ENCODE measurements at places on chromosomes 1 and 21. TPM values are rescaled to one million over a fixed set of nuclear protein-coding genes. Genes with fewer than 3 reads are reported as not detected.

Gene GALE
- total RNA-seq, result 95.5 TPM

DNA sequence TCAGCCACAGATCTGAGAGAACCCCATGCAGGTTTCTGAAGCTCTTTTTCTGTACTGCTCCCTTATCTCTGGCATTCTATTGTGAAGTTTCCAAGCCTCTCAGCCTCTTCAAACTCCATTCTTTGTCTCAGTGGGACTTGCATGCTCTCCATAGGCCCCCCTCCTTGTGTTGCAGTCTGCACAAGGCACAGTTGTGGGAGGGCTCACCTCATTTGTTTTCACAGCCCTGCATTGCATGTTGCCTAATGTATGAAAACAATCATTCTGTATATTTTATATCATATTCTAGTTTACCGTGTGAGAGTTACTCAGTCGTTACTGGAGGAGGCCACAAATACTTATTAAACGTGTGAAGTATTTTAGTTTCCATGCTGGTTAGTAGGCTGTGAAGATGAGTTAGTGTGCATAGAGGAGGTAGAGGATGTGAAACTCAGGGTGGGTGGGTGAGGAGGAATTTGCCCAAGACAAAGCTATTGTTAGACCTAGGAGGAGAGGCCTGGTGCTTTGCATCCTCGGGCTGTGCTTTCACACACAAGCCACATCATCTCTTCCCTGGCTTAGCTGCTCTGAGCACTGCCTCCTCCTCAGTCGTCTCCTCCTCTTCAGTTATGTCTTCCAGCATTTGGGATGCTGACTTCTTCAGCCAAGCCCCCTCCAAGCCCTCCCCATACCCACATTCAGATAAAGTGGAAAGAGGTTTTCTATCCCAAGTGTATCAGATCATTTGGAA lies 7.8 kb upstream of the CHI3L2 start:
- DNase-seq, result peak; percentile 33
- H3K27me3 ChIP-seq, result no peaks in the 10 kb centered on the region
- H3K4me3 ChIP-seq, result no peak overlapping the region
- no peak overlapping the region for H3K27ac ChIP-seq
- peaks cover 16% of the 10 kb centered on the region for H3K4me1 ChIP-seq
- no peaks in the 10 kb centered on the region for H3K36me3 ChIP-seq

Gene NT5C1A
- not detected for total RNA-seq

DNA sequence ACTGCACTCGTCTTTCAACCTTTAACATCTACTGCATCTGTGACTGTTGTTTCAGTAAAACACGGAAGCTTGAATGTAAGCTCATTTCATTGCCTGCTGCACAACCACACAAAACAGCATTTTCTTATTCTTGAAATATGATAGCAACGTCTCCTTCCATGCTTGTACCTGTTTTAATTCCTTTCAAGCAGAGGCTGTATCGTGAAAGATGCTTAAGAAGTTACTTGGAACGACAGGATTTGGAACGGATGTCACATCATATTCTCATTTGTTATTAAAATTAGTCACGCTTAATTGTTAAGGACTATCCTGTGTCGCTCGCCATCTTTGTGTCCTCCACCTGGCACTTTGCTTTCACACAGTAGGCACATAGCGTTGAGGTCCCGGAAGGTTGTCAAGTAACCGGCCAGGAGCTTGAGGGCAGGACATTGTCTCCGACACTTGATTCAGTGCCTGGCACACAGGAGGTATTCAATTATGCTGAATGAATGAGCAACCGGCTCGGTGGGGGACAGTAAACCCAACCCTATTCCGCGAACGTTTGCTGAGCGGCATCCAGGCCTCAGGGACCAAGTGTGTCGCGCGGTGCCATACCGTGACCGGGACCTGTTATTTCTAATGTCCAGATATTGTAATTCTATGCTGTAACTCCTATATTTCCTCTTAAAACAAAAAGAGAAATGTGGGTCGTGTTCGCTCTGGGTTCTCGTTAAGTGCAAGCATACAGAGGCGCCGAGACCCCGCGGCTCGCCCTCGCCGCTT lies 499 bp upstream of the SH3GLB1 start:
- DNase-seq, result no peak
- peaks cover 41% of the 10 kb centered on the region for H3K4me1 ChIP-seq
- H3K27me3 ChIP-seq, result no peaks in the 10 kb centered on the region
- H3K27ac ChIP-seq, result peak overlapping the region; percentile 96
- H3K36me3 ChIP-seq, result no peaks in the 10 kb centered on the region

Gene ELAVL4
- not detected for total RNA-seq

GRCh38 chr1:240999826-241000225 lies 357.2 kb downstream of the RGS7 start:
- H3K27me3 ChIP-seq, result no peaks in the 10 kb centered on the region
- H3K4me1 ChIP-seq, result no peaks in the 10 kb centered on the region
- no peak overlapping the region for H3K4me3 ChIP-seq
- no peaks in the 10 kb centered on the region for H3K36me3 ChIP-seq
- no peak for DNase-seq
